ENCODE measurements at places on chromosomes 6 and 20.

DNA sequence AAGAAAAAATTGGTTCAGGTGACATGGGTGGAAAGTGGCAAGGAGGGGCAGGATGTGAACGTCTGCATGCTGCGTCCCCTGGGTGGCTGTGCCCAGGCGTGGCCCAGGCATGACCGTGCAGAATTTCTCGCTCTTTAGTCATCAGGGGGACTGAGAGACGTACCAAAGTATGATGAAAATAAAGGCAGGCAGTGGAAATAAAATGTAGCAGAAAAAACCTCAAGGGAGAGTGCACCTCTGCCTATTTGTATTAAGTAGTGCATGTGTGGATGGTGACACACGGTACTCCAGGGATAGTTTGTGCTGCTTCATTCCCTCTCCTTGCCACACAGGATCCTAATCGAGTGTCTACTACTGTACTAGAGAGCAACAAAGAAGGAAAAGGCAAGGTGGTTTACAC lies 81.1 kb downstream of the ATP9A start:
- no peak for DNase-seq

GRCh38 chr6:1407499-1407990 lies 18.2 kb downstream of the FOXF2 start:
- no peak for DNase-seq

- no peak for DNase-seq
These were observed 68.7 kb downstream of the PLAGL1 start for GRCh38 chr6:143939364-143939763.

- DNase-seq = no peak
These were observed 127.2 kb upstream of the SUPT3H start for GRCh38 chr6:45504947-45505346.

DNA sequence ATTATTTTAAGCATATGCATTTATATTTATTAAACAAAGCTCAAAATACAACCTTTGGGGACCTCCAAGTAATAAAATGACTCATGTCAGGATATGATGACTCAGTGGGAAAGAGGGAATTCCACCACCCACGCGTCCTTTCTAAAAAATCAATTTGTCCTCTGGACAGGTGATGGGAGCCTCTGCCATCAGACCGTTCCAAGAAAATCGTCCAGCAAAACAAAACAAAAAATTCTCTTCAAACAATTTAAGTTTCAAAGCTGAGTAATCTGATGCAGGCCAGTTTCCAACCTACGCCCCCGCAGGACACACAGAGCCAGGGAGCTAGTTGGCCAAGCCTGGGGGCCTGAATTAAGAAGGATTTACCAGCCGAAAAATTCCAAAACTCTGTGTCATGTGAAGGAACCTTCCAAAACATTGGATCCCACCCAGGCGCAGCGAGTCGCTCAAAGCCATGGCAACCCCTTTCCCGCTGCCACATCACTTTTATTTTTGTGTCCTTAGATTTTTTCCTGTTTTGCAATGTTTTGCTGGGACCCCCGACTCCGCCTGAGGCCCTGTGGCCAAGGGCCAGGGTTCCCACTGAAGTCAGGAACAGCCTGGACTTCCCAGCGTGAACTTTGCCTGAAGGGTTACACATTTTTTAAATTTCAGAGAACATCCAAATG lies 95.3 kb downstream of the NFATC2 start:
- no peak for DNase-seq

GRCh38 chr6:126716826-126717509 lies 377.1 kb downstream of the CENPW start:
- DNase-seq = no peak

DNA sequence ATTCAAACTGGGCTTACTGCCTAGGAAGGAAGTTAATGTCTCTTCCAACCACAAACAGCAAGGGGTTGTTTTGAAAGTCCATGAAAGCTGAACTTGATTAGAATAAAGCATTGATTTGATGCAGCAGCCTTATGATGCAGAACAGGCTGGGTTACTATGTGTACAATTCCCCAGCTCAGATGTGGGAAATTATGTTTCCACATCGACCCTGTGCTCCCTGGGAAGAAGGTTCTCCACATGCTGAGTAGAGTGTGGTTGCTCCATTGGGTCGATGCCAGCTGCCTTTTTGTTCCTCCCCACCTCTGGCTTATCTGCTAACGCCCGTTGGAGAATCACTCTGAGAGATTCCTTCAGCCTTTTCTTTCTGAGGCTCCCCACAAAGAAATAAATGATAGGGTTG lies 1.2 kb downstream of the MAS1L start:
- no peak for DNase-seq

DNA sequence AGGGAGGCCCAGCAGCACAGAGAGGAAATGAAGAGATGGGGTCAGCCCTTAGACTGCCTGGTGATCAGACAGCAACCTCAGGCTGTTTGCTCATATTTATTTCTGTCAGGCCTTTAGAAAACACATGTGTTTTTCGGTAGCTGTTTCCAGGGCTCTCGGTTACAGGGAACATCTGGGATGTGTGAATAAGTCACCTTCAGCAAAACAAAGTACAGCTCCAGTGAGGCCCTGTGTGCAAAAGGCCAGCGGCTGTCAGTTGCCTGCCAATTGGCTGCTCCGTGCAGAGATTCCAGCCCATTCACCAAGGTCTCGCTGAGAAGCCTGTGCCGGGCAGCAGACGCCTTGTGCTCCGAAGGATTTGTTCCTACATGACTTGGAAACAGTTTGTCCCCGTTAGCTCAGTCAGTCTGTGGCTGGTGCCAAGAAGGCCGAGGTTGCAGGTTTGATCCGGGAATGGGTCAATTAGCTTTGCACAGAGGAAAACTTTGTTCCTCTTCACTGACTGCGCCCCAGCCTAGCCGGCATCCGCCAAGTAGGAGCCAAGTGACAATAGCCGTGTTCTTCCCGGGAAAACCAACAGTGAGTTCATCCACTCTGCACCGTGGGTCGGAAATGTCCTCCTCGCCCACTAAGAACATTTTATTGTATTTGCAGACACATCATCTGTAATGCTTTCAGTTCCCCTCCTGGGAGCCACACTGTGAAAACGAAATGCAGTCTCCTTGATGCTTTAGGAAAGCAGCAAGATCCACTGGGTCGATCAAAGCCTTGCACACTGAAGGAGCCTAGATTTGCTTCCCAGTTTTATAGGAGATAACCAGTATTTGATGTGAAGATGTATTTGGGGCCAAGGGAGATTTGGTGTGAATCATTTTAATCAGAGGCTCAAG lies 315.4 kb upstream of the CDYL start:
- DNase-seq = no peak
